ENCODE measurements at places on chromosomes 4 and X. TPM values are rescaled to one million over a fixed set of nuclear protein-coding genes. Genes with fewer than 3 reads are reported as not detected.

DNA sequence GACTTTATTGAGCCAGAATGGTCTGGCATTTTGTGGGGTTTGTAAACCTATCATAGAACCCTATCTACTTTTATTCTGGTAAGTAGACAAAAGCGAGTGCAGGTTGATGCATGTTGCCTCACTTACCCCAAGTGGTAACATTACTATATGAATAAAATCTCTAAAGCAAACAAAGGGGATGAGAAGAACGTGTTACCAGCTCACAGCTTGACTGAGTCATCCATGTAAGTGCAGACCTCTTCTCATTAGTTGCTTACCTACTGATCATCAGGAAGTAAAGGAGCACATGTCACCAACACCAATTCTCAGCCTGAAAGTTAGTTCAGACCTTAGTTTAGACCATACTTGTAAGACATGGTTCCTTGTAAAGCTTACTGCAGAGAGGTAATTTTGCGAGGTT is 1328.3 kb downstream of the C4orf33 start:
- no peak for DNase-seq

GRCh38 chr4:160403081-160403480 is 1300.2 kb downstream of the RAPGEF2 start:
- no peak for DNase-seq

- peak; percentile 79 for DNase-seq
These were observed at the start of gene FHL1 for GRCh38 chrX:136147315-136147901. Gene FHL1 (plus strand): TSS chrX:136147533.

DNA sequence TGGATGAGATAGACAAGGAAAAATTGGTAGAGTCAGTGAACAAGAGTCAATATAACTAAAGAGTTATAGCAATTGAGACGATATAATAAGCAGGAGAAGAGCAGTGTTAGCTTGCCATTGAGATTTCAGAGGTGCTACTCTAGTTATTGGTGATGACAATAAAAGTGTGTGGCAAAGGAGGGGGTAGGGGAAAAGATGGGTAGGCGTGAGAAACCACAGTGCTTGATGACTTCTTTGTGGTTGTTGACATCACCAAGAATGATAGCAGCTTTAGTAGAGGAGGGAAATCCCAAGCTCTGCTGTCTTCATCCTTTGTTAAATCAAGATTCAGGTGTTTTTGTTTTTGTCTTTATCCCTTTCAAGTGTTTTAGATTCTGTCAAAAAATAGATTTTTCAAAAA is 179.9 kb upstream of the PPP3CA start:
- no peak for DNase-seq

DNA sequence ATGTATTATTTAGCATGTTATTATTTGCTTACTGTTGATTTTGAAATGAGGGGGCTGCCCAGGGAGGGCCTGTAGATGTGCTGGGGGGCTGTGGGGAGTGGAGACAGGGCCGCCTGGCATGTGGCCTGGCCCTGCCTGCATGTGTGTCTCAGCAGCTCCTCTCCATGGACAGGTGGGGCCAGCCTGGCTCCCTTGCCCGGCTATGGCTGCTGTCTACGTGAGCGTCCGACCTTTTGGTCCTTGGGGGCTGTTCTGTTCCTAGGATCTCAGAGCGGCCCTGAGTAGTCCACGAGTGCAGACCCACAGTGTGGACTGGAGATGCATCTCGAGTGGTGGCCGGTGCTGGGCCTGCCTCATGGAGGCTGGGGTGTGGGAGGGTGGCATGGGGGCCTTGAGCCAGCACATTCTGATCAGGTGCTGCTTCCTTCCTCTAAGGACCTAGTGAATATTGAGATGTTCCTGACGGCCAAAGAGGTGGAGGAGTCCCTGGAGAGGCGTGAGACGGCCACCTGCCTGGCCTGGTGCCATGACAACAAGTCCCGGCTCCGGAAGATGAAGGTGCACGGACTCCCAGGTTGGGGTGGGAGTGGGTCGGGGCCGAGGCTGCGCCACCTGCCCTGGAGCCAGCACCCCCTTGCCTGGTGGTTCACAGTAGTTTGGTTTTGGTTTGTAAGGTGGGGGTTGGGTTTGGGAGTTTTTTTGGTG is 24.9 kb upstream of the UVSSA start:
- DNase-seq: no peak

GRCh38 chr4:2265113-2266110 is 3.5 kb upstream of the MXD4 start:
- peak; percentile 31 for DNase-seq

GRCh38 chr4:182225257-182225852 is 17.8 kb upstream of the TENM3 start:
- no peak for DNase-seq

DNA sequence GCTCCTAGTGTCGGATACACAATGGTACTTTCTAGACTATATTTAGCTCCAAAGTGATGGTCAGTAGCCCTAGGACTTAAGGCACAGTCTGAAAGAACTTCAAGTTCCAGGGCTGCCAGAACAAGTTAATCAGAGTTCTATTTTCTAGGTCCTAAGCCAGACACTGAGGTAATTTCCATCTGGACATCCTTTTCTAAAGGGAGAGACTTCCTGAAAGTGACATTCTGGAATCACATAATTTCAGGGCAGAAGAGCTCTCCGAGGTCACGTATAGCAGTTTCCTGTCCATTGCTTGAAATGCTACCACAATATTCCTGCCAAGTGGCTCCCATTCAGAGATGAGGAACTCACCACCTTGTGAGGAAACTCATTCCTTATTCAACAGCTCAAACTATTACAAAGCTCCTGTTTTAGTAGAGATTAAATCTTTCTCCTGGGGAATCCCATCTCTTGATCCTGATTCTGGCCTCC is 117.9 kb downstream of the COL25A1 start:
- DNase-seq: no peak

DNA sequence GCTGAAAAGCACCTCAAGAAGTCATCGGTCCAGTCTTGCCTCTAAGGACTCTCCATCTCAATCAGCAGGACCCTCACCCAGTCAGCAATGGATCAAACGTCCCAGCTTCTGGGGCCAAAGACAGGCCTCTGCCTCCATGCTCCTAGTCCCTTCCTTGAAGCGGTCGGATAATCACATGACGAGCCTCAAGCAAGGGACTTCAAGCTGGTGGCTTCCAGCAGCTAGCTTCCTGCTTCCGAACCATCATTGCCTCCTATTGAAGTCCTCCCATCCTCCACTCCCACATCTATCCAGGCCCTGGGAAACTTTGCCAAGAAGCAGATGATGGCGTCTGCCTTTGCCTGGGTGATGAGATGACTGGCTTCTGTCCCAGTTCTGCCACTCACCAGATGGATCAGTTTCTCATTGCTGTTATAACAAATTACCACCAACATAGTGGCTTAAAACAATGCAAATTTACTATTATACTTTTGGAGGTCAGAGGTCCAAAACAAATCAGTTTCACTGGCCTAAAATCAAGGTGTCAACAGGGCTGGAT is 135.2 kb upstream of the MAMLD1 start:
- DNase-seq: no peak

DNA sequence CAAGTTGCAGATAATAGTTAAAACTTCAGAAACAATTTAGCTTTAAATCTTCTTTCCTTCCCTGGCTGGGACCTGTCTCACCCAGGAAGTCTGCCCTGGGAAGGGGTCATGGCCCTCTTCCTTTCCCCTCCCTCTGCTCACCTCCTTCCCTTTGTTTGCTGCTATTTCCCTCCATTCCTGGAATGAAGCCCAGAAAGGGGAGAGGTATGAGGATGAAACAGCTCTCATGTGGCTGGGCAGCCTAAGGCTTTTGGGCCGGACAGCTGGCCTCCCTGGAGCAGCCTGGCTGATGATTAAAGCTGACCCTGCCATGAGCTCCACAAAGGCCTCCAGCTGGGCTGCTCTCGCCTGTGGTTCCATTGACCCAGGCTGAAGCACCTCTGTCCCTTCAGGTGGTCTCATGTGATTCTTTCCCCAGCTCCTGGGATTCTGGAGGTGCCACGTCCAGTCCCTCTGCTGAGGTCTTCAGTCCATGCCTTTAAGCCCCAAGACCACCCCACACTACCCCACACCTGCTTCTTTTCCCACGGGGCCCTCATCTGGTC is 202.1 kb downstream of the PTTG2 start:
- DNase-seq: no peak

- peak; percentile 24 for DNase-seq
These were observed 135.1 kb downstream of the ARHGAP6 start for GRCh38 chrX:11530621-11531020.

DNA sequence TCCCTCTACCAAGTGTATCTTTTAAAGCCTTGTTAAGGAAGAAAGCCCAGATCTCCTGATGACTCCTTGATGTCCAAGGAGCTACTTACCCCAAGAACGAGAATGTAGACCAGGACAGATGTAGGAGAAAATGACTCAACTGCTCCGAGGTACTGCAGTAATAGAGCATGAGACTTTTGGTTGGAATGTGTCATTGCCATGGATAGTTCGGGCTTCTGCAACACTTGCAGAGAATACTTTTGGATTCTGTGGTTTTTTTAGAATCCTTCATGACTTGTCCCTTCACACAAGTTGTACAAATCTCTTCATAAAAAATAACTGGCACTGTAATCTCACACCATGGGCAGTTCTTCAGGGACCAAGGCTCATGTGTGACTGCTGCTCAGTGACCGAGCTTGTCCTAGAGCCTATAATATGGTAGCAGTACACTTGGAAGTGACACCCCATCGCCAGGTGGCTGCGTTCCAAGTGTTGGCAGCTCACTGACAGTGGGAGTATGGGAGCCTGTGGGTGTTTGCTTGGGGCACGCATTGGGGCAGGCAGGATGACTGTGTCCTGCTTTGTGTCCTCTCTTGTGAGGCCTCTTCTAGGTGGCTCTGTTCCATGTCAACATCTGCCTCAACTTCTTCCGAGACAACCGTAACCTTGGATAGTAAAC is 87.9 kb upstream of the WDR1 start:
- DNase-seq: no peak

DNA sequence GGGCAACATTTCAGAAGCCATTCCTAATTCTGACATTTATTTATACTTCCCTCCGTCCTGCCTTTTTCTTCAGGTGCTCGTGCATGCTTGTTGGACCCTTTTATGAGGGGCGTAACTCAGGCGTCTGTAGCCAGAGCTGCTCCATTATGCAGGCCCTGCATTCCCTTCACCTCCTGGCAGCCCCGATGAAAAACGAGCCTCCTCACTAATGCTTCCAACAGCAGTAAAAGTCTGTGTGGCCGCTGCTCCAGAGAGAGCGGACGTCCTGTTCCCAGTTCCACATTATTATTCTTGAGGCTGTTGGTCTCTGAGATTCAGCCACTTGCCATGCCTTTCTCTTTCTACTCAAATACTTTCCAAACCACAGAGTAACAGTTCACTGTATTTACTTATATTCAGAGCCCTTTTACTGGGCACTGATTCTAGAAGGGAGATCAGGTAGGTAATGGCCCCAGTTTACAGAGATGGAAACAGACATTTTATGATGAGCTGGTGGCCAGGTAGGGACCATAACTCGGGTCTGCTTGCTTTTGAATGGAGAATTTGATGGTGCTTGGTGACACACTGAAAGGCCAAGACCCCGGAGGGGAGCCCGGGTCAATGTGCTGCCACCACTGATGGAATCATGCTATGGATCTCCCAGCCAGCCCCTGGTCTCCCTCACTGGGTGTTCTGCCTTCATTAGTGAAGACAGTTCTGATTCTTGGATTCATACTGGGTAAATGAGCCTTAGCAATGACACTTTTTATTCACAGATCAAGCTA is 101.0 kb downstream of the GATB start:
- DNase-seq: no peak

The NCAPG gene
- polyA plus RNA-seq: 0.48 TPM

The C4orf36 gene
- polyA plus RNA-seq: 1.4 TPM

The VSIG4 gene
- 19.4 TPM for polyA plus RNA-seq
